ENCODE measurements at places on chromosomes 13 and 19.

- DNase-seq: no peak
These were observed 5.9 kb downstream of the ADGRE2 start for GRCh38 chr19:14772467-14772866.

DNA sequence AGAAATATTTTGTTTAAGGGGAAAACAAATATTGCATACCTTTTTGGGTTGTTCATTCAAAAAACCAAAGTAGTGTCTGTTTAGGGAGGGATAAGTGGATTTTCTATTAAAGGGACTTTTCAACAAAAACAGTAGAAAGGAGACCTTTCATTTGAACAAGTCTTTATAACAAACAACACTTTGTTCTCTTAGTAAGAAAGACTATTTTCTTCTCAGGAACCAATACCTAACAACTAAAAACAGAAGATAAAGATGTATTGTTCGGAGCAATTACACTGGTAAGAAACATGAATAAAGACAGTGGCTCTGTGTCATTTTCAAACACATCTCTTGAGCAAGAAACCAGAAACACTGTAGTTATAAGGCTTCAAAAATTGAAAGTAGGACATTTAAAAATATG, 1610.1 kb upstream of the PCDH20 start:
- no peak for DNase-seq

GRCh38 chr19:32464279-32464678, 58.7 kb downstream of the DPY19L3 start:
- no peak for DNase-seq

GRCh38 chr19:19514215-19514657, 1.1 kb downstream of the TSSK6 start:
- DNase-seq: no peak

GRCh38 chr19:36939153-36939552, 23.0 kb downstream of the ZNF568 start:
- no peak for DNase-seq

DNA sequence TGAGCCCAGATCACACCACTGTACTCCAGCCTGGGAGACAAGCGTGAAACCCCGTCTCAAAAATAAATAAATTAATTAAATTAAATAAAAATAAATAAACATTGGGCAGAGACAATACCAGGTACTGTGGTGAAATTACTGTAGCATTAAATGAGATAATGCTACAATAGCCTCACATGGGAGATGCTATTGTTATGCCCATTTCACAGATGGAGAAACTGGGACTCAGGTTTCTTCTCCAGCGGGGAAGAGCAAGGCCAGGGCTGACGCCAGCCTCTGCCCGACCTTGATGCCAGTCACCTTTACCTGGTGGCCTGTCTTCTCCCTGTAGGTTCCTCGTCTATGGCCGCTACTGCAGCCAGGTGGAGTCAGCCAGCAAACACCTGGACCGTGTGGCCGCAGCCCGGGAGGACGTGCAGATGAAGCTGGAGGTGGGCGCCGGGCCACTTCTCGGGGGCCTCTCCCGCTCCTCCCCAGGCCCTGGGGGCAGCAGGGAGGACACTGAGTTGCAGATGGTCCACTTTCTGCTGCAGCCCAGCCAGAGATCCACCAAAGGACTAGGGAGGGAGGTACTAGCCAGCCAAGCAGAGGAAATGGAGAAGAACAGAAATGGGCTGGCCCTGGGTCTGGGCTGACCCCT, 53.9 kb downstream of the VAV1 start:
- no peak for DNase-seq

- DNase-seq: no peak
These were observed 361.0 kb downstream of the FGF14 start for GRCh38 chr13:102040812-102041211.

GRCh38 chr19:17303940-17304267, 679 bp upstream of the ABHD8 start:
- no peak for DNase-seq

- no peak for DNase-seq
These were observed 26.2 kb upstream of the LRCH1 start for GRCh38 chr13:46526740-46527139.

GRCh38 chr19:38644719-38645118, 2.7 kb upstream of the ACTN4 start:
- DNase-seq: no peak

- no peak for DNase-seq
These were observed 752.8 kb upstream of the MIR17HG start for GRCh38 chr13:90594681-90595080.

DNA sequence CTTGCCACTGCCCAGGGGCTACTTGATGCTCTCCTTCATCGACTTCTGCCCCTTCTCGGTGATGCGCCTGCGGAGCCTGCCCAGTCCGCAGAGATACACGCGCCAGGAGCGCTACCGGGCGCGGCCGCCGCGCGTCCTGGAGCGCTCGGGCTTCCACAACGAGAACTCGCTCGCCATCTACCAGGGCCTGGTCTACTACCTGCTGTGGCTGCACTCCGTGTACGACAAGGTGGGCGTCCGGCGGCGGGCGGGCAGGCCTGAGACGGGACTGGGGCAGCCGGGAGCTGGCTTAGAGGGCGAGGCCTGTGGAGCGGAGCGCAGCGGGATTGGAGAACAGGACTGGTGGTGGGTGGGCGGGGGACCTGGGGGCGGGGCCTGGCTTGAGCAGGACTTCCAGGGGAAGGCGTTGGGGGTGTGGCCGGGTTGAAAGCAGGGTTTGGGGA, 12.7 kb upstream of the PSMD8 start:
- no peak for DNase-seq

DNA sequence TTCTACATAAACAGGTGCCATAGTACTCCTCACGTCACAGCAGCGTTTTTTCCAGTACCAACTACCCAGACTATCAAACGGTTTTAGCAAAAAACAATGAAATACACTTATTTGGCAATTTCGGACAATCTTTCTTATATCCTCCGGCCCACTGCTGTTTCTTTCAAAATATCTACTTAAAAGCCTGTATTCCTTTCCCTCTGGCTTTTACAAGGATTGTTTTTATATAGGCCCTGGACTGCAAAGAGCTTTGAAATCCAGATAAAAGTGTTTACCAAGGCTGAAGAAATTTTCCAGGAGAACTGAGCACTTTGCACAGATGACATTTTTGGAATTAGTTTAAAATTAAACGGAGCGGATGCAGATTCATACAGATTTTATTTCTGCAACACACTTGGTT, 255.9 kb upstream of the STARD13 start:
- DNase-seq: no peak

DNA sequence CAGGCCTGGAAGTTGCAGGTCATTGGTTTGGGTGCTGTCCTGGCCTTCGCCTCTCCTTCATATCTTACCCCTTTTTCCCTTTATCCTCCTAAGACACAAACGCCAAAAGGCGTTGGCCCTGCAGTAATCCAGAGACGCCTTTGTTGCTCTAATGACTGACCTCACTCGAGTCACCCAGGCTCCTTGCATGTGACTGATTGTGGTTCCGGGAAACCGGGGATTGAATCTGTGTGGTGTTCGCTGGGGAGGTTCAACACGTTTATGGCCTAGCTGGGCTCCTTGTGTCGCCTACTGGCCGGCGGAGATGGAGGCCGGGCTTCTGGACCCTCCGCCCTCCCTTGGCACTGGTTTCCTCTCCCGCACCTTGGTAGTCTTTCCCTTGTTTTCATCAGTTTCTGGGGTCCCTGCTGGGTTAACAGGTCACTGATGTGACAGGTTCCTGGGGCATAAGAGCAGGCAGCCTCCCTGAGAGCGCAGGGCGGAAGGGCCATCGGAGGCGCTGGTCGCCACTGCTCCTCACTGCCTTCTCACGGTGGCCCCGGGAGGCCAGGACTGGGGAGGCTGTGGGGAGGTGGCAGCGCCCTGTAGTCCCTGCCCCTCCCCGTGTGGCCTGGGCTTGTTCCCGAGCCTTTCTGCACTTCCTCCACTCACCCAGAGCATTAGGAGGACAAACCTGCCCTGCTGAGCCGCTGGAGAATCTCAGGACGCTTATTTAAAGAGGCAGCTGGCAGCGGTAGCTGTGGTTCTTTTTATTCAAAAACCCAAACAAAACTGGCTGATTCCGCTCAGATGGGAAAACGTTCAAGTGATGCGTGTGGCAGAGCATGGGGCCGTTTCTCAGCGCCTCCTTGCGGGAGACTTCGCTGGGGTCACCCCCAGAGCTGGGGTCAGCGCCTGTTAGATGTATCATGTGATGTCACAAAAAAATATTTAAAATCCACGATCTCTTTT, 18.1 kb upstream of the NDUFS7 start:
- DNase-seq: no peak

DNA sequence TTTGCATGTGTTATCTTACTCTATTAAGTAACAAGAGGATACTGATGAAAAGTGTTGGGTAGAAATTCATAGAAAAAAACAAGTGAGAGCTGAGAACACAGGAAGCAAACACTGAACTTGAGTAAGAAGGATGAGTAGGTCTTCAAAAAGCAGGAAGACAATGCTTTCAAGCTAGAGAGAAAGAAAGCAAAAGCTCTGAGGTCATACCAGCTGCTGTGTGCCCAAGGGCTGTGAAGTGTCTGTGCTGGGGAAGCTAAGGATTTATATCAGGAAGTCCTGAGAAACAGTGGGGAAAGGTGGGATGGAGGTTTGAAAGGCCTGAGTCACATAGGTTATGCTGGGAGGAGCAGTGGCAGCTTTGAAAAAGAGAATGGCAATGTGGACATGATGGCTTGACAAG, 145.5 kb upstream of the MAB21L1 start:
- no peak for DNase-seq

GRCh38 chr19:57438925-57439324, 3.8 kb downstream of the ZNF749 start:
- no peak for DNase-seq

GRCh38 chr13:37383856-37384370, 214.7 kb downstream of the POSTN start:
- DNase-seq: no peak

GRCh38 chr19:43524922-43525835, 1.8 kb downstream of the ETHE1 start:
- no peak for DNase-seq

- DNase-seq: no peak
These were observed 10.2 kb downstream of the CARM1 start for GRCh38 chr19:10881403-10882107.

DNA sequence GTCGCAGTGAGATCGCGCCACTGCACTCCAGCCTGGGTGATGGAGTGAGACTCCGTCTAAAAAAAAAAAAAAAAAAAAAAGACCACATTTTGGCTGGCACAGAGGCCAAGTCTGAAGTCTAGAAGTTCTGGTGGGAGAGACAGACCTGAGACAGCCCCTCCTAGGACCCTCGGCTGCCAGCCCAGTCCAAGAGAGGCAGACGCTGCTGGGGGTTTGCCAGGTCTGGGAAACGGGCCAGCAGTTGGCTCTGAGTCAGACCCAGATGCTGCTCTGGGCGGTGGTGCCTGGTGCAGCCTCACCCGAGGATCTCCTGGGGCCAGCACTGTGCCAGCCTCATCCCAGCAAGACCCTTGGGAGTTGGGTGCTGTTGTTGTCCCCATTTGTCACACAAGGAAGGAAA, 5.8 kb downstream of the FCHO1 start:
- DNase-seq: no peak

DNA sequence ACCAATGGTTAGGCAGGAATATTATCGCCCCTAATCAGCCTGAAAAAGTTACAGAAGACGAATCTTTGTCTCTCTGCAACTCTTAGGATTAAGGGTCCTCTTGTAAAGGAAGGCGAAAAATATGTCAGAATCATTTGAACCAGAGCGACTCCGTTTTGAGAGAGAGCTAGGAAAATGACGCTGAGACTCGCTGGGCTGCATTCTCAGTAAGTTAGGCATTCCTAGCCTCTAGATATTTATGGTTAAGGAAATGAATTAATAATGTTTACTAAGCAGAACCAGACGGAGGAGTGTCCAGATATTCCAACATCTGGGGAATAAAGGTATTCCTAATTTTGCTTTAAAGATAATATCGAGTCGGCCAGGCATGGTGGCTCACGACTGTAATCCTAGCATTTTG, 755 bp upstream of the ZNF726 start:
- no peak for DNase-seq

- no peak for DNase-seq
These were observed 87.4 kb upstream of the ARHGEF7 start for GRCh38 chr13:111027458-111028439.

DNA sequence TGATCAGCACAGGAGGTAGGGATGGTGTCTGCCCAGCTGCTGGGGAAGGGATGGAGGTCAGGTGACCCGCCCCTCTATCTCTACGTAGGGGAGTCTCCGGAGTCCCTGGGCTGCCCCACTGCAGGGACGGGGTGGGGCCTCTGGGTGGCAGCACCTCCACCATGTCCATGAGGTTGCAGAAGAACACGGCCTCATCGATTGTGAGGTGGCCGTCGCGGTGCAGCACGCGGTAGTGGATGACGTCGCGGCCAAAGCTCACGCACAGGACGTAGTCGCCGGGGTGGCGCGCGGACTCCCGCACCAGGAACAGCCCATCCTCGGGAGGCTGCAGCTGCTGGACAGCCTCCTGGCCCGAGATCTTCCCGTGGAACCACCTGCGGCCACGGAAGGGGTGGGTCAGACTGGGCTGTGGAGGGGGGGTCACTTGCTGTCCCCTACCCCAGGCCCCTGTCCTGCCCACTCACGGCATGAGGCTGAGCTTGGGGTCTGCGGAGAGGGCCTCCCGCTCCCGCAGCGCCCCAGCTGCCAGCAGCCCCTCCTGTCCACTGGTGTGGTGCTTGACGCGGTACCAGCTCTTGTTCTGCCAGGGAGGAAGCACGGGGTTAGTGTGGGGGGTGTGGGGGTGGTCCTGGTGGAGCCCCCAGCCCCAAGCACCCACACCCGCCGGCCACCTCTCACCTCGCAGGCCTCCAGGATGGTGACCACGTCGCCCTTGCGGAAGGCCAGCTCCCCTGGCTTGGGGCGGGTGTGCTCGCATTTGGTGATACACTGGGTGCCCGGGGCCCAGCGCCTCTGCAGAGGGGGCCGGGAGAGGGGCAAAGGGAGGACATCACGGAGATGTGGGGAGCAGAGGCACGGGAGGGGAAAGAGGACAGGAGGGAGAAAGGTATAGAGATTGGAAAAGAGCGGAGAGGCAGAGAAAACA, 2.3 kb downstream of the MATK start:
- no peak for DNase-seq

DNA sequence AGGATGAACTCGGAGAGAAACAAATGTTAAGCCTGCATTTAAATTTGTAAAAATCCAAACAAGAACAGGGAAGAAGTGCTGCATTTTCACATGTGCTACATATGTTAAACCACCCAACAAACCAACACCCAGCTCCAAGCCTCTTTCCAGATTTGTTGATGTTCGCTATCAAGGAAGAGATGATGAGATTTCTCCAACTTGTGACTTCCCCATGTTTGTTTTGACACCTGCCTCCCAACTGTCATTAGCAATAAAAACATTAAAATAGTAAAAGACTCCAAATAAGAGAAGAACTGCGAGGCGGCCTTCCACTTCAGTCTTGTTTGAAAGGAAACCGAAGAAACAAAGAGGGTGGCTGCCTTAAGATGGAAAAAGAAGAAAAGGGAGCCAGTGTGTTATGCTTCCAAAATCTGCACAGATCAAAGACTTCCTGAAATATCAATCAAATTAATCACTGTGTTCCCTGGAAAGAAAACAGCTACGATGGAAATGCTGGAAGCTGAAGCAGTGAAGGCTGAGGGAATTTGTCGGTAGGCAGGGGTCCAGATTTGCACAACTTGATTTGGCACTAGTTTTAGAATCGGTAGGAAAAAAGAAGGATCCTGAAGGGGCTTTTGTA, 14.0 kb upstream of the GGACT start:
- DNase-seq: no peak

- DNase-seq: peak; percentile 50
These were observed 477 bp downstream of the LNX2 start for GRCh38 chr13:27619728-27620376.

- DNase-seq: no peak
These were observed 2.4 kb downstream of the APLP1 start for GRCh38 chr19:35870798-35871197.
